ENCODE measurements at places on chromosomes 4 and X.

GRCh38 chrX:85907316-85907715, 140.0 kb downstream of the CHM start:
- H3K27ac ChIP-seq: no peak overlapping the region
- H3K4me1 ChIP-seq: no peaks in the 10 kb centered on the region
- no peak overlapping the region for H3K4me3 ChIP-seq
- H3K27me3 ChIP-seq: no peaks in the 10 kb centered on the region
- no peak for DNase-seq

GRCh38 chr4:125928652-125929051, 613.9 kb downstream of the FAT4 start:
- no peak overlapping the region for H3K27ac ChIP-seq
- H3K4me1 ChIP-seq: no peaks in the 10 kb centered on the region
- no peak overlapping the region for H3K4me3 ChIP-seq
- H3K27me3 ChIP-seq: no peaks in the 10 kb centered on the region

- H3K27ac ChIP-seq: no peak overlapping the region
- no peak overlapping the region for H3K4me3 ChIP-seq
- no peak for DNase-seq
Observed at GRCh38 chr4:6449746-6450369, 22.6 kb downstream of the PPP2R2C start.

- no peaks in the 10 kb centered on the region for H3K4me1 ChIP-seq
- DNase-seq: no peak
- no peaks in the 10 kb centered on the region for H3K36me3 ChIP-seq
- H3K4me3 ChIP-seq: no peak overlapping the region
Observed at GRCh38 chrX:134907302-134907701, 83.5 kb upstream of the SMIM10 start.

DNA sequence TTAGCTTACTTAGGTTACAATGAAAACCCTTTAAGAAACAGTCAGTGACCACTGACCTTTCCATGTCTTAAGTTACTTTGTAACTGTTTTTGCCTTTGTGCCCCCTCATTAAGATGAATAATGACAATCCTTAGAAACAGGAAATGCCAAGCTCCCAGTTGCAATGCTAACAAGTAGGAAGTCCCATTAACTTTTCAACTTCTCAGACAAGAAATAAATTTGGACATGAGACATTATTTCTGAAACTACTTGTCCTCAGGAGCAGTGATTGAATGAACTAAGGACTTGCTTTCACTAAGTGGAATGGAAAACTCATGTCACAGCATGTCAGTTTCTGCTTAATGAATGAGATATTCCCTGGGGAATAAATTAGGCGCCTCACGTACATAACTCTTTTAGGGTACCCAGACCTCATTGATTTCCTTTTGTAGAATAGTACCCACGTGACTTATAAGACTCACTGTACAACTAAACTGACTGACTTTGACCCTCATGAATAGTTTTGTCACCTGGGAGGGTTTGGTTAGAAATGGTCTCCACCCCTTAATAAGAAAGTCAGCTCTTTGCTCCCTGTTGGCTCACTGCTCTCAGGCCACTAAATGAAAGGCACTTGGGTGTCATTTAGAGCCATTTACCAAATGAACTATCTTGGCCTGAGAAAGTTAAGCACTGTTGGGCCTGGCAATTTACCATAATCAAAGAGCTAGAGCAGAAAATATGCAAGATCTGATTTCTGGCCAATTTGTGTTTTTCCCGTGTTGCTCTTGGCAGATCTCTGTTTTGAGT, 383.9 kb downstream of the RPA4 start:
- H3K27me3 ChIP-seq: no peaks in the 10 kb centered on the region
- no peaks in the 10 kb centered on the region for H3K4me1 ChIP-seq
- DNase-seq: no peak
- no peaks in the 10 kb centered on the region for H3K36me3 ChIP-seq
- H3K27ac ChIP-seq: no peak overlapping the region

- no peaks in the 10 kb centered on the region for H3K27me3 ChIP-seq
- H3K4me1 ChIP-seq: peaks cover 4% of the 10 kb centered on the region
- no peak overlapping the region for H3K27ac ChIP-seq
- no peaks in the 10 kb centered on the region for H3K36me3 ChIP-seq
- no peak overlapping the region for H3K4me3 ChIP-seq
- peak; percentile 7 for DNase-seq
Observed at GRCh38 chrX:15505101-15505500, 4.5 kb downstream of the BMX start.

DNA sequence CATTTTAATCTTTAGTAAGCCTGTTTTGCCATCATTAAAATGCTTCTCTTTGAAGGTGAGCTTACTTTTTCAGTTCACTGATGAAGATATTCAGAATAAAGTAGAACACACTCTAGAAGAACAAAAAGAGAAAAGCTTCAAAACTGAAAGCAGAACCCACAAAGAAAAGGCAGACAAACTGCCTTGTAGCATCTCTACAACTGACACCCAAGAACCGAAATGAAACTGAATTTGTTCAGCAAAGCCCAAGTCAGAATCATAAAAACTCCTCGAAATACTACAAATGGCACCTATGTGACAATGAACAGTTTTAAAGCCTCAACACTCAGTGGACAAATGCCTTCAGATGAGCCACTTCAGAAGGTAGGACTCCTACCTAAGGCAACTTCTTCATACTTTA, 83.6 kb downstream of the MAML3 start:
- DNase-seq: no peak
- no peaks in the 10 kb centered on the region for H3K27me3 ChIP-seq
- H3K36me3 ChIP-seq: no peaks in the 10 kb centered on the region
- no peak overlapping the region for H3K4me3 ChIP-seq
- H3K27ac ChIP-seq: no peak overlapping the region
- H3K4me1 ChIP-seq: no peaks in the 10 kb centered on the region

DNA sequence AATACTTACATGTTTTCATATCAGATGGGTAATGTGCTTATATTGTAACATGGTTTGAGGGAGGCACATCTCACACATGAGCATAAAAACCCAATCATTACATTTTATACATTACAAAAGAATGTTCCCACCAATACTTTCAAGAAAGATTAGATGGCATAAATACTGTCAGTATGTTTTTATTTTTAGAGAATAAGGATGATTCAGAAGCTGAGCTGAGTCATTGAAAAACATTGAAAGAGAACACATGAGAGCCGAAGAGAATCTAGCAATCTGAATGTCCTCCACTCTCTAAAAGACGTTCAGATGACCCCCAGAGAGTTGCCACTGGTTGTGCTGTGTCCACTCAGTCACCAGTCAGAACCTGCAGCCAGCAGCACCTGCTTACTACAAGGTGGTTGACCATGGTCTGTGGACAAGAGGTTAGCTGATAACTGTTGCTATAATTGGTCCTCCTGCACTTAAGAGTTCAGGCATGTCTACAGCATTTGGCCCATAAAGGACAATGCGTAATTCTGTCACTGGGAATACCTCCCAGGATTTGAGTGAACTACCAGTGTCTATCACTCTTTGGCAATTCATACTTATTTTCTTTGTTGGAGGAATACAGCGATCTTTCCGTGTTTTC, 382.2 kb upstream of the IGFBP7 start:
- no peak overlapping the region for H3K4me3 ChIP-seq
- peaks cover 38% of the 10 kb centered on the region for H3K27me3 ChIP-seq
- no peaks in the 10 kb centered on the region for H3K36me3 ChIP-seq
- no peaks in the 10 kb centered on the region for H3K4me1 ChIP-seq

- DNase-seq: no peak
- H3K4me3 ChIP-seq: no peak overlapping the region
- no peaks in the 10 kb centered on the region for H3K36me3 ChIP-seq
- no peaks in the 10 kb centered on the region for H3K4me1 ChIP-seq
- peaks cover 21% of the 10 kb centered on the region for H3K27me3 ChIP-seq
Observed at GRCh38 chr4:56181140-56181953, 205.9 kb downstream of the AASDH start.

GRCh38 chr4:163663454-163664225, 169.2 kb downstream of the TMA16 start:
- H3K27me3 ChIP-seq: no peaks in the 10 kb centered on the region
- H3K36me3 ChIP-seq: no peaks in the 10 kb centered on the region
- no peak overlapping the region for H3K4me3 ChIP-seq
- DNase-seq: no peak

- peak; percentile 30 for DNase-seq
- peaks cover 12% of the 10 kb centered on the region for H3K4me1 ChIP-seq
- no peaks in the 10 kb centered on the region for H3K36me3 ChIP-seq
- H3K27me3 ChIP-seq: no peaks in the 10 kb centered on the region
- H3K4me3 ChIP-seq: no peak overlapping the region
Observed at GRCh38 chrX:110012818-110013485, 10.0 kb downstream of the TMEM164 start.

DNA sequence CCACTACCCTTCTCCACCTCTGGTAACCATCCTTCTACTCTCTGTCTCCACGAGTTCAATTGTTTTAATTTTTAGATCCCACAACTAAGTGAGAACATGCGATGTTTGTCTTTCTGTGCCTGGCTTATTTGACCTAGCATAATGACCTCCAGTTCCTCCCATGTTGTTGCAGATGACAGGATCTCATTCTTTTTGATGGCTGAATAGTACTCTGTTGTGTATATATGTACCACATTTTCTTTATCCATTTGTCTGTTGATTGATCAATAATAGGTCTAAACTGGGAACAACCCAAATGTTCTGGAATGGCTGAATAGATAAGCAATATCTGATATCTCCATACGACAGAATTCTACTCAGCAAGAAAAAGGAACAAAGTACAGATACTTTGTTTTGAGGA, 67.2 kb downstream of the DIPK2B start:
- no peaks in the 10 kb centered on the region for H3K4me1 ChIP-seq
- no peak overlapping the region for H3K27ac ChIP-seq
- no peaks in the 10 kb centered on the region for H3K27me3 ChIP-seq
- H3K4me3 ChIP-seq: no peak overlapping the region

DNA sequence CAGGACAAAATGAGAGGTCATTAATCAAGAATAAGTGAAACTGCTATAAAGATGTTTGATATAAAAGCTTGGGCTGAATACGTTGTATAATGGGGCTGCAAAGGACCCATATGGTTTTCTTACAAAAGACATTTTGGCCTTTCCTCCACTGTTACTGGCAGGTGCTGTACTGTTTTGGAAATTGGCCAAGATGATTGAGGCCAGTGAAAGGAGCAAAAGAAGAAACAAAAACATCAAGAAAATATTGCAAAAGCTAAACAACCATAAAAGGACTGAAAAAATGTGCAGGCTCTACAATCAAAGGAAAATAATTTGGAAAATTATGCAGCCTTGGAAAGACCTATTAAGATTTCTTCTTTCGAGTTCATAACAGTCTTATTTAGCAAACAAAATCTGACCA, 222.2 kb upstream of the PPP1R2C start:
- DNase-seq: no peak
- no peak overlapping the region for H3K4me3 ChIP-seq
- no peaks in the 10 kb centered on the region for H3K36me3 ChIP-seq
- H3K27ac ChIP-seq: no peak overlapping the region

- H3K4me1 ChIP-seq: no peaks in the 10 kb centered on the region
- DNase-seq: no peak
- H3K4me3 ChIP-seq: no peak overlapping the region
- no peaks in the 10 kb centered on the region for H3K36me3 ChIP-seq
- no peak overlapping the region for H3K27ac ChIP-seq
Observed at GRCh38 chr4:186807808-186808629, 84.4 kb upstream of the FAT1 start.

- no peaks in the 10 kb centered on the region for H3K27me3 ChIP-seq
- DNase-seq: peak; percentile 65
- no peak overlapping the region for H3K27ac ChIP-seq
Observed at GRCh38 chr4:149370785-149371420, 444.7 kb downstream of the IQCM start.

DNA sequence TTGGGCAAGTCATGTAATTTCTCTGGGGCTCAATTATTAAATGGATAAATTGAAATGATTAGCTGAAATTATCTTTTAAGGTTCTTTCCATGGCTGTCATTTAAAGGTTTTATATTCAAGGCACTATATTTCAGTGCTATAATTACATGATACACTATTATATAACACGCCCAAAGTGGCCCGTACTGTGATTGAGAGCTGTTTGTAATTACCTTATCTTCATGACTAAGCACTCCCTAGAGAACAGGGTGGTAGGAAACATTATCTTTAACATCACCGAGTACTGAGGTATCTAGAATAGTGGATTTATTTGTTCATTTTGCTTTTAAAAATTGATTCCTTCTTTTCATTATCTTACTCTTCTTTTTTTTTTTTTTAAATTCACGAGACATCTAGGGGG, 79.0 kb downstream of the DIAPH2 start:
- H3K4me3 ChIP-seq: no peak overlapping the region
- H3K36me3 ChIP-seq: no peaks in the 10 kb centered on the region
- H3K27me3 ChIP-seq: no peaks in the 10 kb centered on the region
- DNase-seq: no peak
- no peaks in the 10 kb centered on the region for H3K4me1 ChIP-seq

DNA sequence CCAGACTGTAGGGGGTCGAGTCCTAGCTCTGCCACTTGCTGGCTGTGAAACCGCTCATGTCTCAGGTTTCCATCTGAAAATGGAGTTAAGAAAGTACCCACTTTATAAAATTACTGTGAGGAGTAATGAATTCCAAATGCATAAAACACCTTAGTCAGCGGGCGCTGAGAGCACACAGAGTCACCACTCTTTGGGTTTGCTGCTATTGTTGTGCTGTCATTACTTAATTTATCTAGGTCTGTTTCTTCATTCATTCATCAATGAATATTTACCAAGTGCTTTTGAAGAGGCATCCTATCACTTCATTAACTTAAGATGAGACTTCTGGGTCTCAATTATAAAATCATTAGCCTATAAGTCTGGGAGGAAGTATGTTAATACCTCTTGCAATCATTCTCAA, 317.3 kb downstream of the FBXW7 start:
- H3K4me3 ChIP-seq: no peak overlapping the region
- no peak overlapping the region for H3K27ac ChIP-seq
- H3K36me3 ChIP-seq: no peaks in the 10 kb centered on the region
- no peaks in the 10 kb centered on the region for H3K27me3 ChIP-seq

GRCh38 chrX:112211459-112211858, 128.9 kb upstream of the TRPC5 start:
- H3K27ac ChIP-seq: no peak overlapping the region
- H3K4me1 ChIP-seq: no peaks in the 10 kb centered on the region
- no peak overlapping the region for H3K4me3 ChIP-seq
- DNase-seq: peak; percentile 1
- H3K36me3 ChIP-seq: no peaks in the 10 kb centered on the region
- no peaks in the 10 kb centered on the region for H3K27me3 ChIP-seq

GRCh38 chr4:111230265-111230664, 607.4 kb upstream of the PITX2 start:
- no peak for DNase-seq
- H3K4me3 ChIP-seq: no peak overlapping the region
- peaks cover 9% of the 10 kb centered on the region for H3K27me3 ChIP-seq
- H3K27ac ChIP-seq: no peak overlapping the region
- H3K36me3 ChIP-seq: no peaks in the 10 kb centered on the region
